Stimulated activated CD8-positive, alpha-beta memory T cell treated with anti-CD3 and anti-CD28 coated beads, Interleukin-2, amount 100 ng/mL, for 1 hour (primary cell): ENCODE measurements at places on chromosomes 5 and 9.

GRCh38 chr9:20528253-20528652, 94.0 kb downstream of the MLLT3 start:
- DNase-seq, result no peak

- DNase-seq, result no peak
Measured at GRCh38 chr5:112276991-112277390, 142.1 kb downstream of the EPB41L4A start.

GRCh38 chr9:109440117-109440515, 58.0 kb downstream of the PTPN3 start:
- DNase-seq, result no peak

DNA sequence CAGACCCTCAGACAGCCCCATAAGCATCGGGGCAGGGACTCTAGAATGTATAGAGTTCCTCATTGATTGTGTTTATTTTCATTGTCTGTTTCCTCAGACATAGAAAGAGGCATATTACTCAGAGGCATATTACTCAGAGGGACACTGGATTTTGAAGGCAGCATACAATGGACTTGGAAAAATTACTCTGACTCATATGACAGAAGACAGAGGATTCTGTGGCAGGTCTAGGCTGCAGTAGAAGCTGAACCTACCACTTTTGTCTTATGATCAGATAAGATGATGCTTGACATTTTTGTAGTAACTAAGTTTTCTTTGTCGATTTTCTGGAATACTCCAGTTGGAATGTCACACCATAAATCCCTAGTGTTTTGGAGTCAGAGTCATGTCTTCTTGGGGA, 105.2 kb downstream of the ST8SIA4 start:
- DNase-seq, result no peak

DNA sequence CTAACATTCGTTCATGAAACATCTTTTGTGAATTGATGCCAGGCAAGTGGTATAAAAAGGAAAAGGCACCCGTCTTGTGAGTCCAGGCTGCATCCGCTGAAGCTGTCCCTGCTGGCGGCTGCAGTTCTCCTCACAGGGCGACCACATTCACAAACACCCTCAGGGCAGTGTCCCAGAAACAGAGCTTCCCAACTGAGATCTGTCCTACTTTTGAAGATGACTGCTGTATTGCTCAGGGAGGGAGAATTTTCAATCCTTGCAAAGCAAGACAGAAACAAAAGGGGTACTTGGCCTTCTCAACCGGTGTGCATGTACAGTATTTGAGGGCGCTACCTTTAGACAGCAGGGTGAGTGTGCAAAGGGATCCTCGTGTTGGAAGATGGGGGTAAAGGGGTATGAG, 316.1 kb downstream of the GADD45G start:
- DNase-seq, result no peak

GRCh38 chr9:112777914-112778313, 27.4 kb downstream of the SNX30 start:
- no peak for DNase-seq

GRCh38 chr9:89442981-89443814, 54.7 kb downstream of the SEMA4D start:
- DNase-seq, result no peak

- DNase-seq, result no peak
Measured at GRCh38 chr5:149271195-149271715, 404 bp upstream of the AFAP1L1 start.

DNA sequence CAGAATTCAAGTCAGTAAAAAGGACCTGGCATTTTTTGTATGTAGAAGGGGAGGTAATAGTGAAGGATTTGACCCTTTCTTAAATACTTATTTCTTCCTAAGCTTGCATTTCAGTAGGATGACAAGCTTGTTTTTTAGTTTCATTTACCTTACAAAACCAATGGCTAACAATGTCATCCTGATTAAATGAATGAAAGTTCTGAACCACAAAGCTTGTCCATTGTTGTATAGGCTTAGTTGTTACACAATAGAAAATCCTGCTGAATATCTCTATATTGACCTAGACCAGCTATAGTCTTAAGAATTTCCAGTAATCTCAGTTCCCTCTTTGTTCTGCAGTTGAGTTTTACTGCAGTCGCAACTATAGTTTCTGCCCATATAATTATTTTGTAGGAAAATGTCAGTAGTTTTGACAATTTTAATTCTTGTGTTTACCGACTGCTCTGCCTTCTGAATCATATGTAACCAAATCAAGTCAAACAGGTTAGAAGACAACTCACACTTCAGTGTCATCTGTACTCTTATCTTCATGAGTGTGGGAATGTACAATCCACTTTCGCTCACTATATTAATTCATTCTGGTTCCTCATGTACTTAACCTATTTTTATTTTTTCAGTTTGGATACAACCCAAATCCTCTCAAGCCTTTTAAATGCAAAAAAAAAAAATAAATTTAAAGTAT, 195.7 kb downstream of the CD180 start:
- DNase-seq, result no peak

- DNase-seq, result no peak
Measured at GRCh38 chr9:98134702-98135557, 15.9 kb upstream of the TRIM14 start.

- no peak for DNase-seq
Measured at GRCh38 chr5:29042152-29042551, 2003.8 kb upstream of the CDH9 start.

GRCh38 chr5:168591302-168592013, 12.3 kb upstream of the PANK3 start:
- no peak for DNase-seq

GRCh38 chr5:178662541-178662860, 35.7 kb upstream of the CLK4 start:
- no peak for DNase-seq

DNA sequence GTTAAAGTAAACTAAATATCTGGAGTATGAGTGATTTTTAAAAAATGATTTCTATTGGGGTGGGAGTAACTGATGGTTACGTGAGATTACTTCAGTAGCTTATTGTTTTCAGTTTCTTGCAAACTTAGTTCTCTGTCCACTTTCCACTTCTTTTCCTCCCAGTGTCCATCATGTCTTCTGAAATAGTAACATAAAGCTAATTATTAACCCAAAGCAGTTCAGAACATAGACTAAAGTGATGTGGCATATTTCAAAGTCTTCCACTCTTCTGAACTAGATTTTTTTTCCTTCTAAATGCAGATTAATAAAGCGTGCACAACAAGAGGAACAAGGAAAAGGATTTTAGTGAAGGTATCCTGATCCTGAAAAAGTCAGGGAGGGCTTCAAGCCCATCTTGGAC, 114.1 kb downstream of the MAN2A1 start:
- DNase-seq, result no peak

DNA sequence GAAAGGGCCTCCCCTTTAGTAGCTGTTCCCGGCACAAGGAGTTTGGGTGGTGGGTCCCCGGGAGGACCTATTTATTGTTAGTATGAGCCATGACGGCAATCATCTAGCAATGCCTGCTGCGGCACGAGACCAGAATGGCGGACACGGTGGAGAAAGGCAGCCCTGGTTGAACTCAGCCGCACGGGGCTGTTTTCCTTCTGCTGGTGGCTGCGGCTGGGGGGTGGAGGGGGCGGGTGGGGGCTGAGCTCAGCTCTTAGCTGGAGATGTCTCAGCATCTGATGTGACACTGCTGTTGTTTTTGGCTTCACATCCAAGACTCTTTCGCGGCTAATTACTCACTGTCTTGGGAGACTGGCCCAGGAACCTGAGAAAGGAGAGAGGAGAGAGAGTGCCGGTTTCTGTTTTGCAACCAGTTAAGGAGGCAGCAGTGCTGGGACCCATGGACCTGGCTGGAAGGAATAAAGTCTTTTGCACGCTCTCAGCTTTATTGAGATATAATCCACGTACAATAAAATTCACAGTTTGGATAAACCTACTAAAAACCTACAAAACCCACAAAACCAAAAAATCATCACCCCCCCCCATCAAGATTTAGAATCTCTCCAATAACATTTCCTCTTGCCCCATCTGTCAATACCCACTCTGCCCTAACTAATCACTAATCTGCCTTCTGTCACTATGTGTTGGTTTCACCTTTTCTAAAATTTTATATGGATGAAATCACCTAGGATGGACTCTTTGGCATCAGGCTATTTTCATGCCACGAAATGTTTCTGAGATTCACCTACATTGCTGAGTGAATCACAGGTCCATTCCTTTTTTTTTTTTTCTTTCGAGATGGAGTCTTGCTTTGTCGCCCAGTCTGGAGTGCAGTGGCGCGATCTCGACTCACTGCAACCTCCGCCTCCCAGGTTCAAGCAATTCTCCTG, 81.8 kb upstream of the NEURL1B start:
- no peak for DNase-seq

DNA sequence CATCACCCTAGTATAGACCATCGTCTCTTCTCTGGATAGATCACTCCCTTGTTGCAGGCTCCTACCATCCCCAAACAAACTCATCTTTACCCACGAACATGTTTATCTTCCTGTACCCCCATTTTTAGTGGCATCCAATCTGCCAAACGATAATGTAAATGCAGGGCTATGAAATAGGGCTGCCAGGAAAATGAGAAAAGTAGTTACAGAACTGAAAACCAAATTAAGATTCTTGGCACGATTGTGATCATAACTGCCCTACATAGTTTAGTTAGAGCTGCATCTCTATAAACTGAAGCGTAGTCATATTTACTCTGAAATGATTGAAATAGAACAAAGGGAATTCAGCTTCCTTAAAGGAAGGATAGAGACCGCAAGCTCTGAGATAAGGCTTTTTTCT, 26.1 kb downstream of the ABITRAM start:
- no peak for DNase-seq

- DNase-seq, result no peak
Measured at GRCh38 chr9:108056805-108057386, 567.3 kb upstream of the KLF4 start.

GRCh38 chr9:127963041-127963358, 17.8 kb downstream of the EEIG1 start:
- no peak for DNase-seq

DNA sequence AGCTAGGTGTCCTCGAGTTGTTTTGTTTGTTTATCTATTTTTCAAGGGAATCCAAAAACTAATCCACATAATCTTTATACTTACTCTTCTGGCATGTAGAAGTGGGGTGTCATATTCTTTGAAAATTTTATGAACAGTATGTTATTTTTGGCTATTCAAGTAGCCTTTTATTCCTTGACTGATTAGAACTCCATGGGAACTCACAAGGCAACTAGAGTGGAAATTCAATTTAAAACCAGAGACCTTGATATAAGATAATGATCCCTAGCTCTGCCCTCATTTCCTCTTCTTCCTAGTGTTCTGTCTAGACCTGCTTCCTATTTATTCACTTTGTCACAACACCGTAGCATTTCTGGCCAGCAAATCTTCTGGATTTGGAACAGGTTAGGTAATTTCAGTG, 1123.7 kb upstream of the C9orf72 start:
- DNase-seq, result no peak

DNA sequence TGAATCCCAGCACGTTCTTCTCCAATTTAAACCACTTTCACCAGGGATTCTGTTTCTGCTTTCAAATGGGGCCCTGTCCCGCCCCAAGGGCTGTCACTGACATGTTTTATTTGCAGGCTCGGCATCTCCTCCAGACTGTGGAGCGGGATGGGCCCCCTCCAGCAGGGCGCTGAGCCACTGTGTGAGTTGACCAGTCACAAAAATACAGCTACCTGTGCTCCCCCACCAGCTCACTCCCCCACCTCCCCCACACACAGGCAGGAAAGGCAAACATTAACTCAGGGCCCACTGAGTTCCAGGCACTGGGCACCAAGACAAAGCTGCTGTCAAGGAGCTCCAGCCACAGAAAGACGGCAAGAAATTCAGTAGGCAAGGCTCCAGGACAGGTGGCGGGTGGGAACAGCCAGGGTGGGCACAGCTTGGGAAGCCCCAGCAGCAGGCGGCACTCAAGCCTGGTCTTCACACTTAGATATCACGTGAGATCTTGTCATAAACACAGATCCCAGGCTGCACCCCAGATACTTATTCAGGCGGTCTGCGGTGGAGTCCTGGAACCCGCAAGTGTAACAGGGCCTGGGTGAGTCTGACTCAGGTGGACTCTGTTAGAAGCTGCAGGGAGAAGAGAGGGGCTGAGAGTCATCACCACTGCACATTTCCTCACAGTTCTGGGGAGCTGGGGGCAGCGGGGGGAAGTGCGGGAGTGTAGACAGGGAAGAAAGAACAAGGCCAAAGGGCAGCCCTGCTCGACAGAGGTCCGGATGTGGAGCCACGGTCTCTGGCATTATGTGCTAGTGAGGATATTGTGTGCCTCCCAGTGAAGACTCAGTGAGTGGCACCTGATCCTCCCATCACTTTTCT, 44.7 kb downstream of the OR2V1 start:
- DNase-seq, result no peak

GRCh38 chr9:111039231-111039906, 1.1 kb upstream of the LPAR1 start:
- no peak for DNase-seq

- no peak for DNase-seq
Measured at GRCh38 chr9:115642285-115642684, 511.3 kb upstream of the PAPPA start.

- no peak for DNase-seq
Measured at GRCh38 chr5:1545126-1545804, 21.5 kb upstream of the LPCAT1 start.

DNA sequence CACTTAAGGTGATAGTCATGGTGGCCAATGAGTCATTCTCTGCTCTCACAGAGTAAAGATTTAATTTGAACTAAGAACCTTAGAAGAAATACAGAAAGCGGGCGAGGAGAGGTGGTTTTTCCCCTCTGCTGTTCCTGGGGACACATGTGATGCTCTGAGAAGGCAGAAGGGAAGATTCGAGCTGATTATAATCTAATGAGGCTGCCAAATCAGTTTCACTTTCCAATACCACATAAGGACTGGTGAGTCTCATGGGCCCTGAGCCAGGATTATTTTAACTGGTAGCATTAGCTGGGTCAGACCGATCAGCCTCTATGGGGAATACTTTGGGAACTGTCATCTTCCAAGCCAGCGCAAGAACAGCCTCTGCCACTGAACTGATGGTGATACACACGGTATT, 116.5 kb downstream of the SLC1A3 start:
- no peak for DNase-seq

GRCh38 chr5:39377613-39378012, 13.3 kb upstream of the C9 start:
- no peak for DNase-seq

GRCh38 chr5:78555870-78556269, 92.7 kb downstream of the LHFPL2 start:
- DNase-seq, result no peak

DNA sequence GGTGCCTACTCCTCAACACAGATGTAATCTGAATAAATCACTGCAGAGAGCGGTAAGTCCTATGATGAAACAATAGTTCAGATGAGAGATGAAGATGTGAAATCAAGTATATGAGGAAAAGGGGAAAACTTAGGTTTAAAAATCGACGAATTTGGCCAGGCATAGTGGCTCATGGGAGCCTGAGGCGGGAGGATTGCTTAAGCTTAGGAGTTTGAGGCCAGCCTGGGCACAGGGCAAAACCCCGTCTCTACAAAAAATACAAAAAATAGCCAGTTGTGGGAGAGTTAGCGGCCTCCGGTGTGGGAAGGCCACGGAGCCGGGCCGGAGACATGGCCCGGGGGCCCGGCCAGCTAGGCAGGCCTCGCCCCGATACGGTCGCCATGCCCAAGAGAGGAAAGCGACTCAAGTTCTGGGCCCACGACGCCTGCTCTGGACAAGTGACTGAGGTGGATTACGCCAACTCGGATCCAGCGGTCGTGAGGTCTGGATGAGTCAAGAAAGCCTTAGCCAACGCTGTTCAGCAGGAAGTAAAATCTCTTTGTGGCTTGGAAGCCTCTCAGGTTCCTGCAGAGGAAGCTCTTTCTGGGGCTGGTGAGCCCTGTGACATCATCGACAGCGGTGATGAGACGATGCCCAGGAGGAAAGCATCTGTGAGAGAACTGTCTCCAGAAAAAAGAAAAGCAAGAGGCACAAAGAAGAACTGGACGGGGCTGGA, 62.8 kb upstream of the SUB1 start:
- no peak for DNase-seq
